DMS79 (cell line): ENCODE measurements at places on chromosomes 4 and X.

DNA sequence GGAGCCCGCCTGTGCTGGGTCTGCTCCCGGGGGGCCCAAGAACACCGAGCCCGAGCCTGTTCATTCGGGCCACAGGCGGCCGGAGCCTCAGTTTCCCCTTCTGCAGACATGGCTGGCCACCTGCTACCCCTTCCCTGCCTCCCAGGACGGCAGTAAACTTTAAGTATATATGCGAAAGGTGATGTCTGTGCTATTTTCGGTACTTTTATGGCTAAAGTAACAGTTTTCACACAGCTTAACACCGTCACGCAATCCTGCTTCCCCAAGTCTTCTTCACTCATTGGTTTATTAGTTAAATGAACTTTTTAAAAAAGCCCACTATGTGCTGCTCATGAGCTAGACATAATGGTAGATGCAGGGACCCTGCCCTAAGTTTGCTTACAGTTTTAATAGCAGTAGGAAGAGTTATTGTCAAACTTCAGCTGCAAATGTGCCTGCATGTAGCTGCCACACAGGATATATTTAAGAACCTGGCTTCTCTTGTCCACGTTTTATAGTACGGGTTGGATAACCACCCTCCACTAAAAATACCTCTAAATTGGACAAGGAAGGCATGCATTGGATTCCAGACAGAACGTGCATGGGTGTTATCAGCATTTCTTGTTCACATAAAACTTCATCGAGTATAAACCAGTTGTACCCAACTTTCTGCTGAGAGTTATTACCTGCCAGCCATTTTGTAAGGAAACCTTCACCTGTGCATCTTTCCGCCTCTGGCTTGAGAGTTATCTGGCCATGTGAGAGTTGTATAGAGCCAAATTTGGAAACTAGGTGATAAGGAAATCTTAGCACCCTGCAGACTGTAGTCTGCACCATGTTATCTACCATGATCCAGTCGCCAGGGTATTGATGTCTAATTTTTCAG is 741 bp downstream of the ANAPC4 start:
- DNase-seq: no peak

- no peak for DNase-seq
Measured at GRCh38 chrX:120023259-120023658, 54.2 kb downstream of the RHOXF2B start.

GRCh38 chr4:158484173-158484885 is 37.4 kb upstream of the RXFP1 start:
- no peak for DNase-seq

DNA sequence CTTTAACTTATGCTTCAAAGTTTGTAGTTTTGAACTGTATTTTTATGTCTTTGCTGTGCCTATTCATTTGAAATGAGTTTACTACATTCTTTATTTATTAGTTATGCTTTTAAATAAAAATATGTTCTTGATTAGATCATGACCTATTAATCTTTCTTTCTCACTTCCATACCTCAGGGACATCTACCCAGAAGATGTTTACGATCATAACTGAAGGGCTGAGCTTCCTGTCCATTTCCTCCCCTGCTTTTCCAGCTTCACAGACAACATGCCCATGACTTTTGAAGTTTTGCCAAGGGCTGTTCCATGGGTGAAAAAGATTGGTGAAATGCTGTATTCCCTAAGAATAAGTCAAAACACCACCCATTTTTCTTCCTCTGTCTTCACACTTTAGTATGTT is 99.7 kb upstream of the DDIT4L start:
- no peak for DNase-seq

- DNase-seq: no peak
Measured at GRCh38 chrX:29083823-29084222, 496.6 kb downstream of the IL1RAPL1 start.

- DNase-seq: no peak
Measured at GRCh38 chr4:6251365-6251764, 18.3 kb upstream of the WFS1 start.

DNA sequence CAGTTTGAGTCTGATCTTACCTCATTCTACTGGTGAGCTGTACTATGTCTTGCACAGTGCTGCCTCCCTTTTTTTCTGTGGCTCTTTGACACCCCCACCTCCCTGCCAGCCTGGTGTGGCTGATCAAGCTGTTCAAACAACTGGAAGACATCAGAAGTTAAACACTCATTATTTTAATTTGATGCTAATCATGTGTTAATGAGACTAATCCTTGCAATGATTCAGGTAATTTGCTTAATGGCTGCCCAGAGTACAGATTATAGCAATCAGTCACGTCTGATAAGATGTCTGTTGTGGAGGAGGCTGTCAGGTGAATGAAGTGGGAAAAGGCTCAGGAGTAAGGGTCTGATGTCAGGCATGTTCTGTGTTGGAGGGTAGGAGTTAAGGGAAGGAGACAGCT is 87.4 kb upstream of the GK2 start:
- DNase-seq: no peak

DNA sequence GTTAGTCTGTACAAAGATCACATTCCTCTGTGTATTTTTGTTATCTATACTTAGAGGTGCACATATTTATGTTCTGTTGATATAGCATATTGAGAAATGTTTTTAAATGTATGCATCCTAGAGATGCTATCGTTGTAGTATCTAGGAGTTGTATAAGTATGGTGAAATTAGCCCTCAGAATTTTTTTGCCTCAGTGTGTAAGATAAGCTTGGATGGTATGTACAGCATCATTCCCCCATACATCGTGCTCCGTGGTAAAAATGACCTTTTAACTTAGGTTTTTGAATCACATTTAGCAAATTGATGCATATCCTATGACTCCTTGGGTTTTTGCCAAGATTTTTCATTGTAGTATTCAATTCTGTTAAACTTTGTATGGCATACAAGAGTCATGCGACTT is 113.5 kb downstream of the RPA4 start:
- no peak for DNase-seq

DNA sequence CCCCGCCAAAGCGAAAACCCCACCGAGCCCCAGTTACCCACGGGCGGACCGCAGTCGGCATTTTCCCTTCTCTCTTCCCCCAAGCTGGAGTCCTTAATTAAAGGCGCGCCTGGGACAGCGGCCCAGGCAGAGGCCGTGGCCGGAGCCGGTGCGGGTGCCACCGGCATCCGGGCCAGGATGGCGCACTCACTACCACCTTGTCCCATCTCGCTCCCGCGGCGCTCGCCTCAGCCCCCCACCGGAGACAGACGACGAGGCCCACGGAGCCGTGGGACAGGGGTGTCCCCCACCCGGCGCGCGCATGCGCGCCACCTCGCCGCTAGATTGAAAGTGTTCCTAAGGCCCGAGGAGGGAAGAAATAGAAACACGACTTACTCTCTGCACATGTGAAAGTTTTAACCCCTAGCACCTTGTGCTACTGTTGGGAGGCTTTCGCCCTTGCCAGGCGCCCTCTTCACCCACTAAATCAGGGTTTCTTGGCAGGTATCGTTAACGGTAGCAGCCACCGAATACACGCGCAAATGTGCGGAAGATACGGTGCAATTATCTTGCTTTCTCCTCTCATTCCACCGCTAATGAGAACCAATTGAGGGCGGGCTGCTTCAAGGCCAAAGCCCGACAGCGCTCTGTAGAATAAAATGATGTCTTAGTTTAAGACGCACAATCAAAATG is 64.3 kb upstream of the CCDC160 start:
- no peak for DNase-seq

- DNase-seq: no peak
Measured at GRCh38 chr4:116374815-116375214, 710.6 kb downstream of the TRAM1L1 start.

GRCh38 chr4:129603241-129603931 is 507.4 kb downstream of the C4orf33 start:
- DNase-seq: no peak

DNA sequence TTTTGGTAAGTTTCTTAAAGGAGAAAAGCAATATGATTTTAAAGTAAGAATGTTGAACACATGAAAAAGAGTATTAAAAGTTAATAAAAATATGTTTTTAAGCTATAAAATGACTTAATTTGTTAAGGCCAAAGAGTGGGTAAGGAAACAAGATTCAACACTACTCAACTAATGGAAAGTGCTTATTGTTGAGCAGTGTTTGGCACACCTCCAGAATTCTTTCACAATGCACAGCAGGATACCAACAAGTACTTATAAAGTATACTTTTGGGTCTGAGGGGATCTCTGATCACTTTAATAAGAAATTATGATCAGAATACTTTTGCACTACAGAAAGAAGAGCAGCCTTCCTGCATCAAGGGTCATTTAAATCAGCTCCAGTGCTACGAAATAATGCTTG is 5.9 kb downstream of the LAMP2 start:
- no peak for DNase-seq

DNA sequence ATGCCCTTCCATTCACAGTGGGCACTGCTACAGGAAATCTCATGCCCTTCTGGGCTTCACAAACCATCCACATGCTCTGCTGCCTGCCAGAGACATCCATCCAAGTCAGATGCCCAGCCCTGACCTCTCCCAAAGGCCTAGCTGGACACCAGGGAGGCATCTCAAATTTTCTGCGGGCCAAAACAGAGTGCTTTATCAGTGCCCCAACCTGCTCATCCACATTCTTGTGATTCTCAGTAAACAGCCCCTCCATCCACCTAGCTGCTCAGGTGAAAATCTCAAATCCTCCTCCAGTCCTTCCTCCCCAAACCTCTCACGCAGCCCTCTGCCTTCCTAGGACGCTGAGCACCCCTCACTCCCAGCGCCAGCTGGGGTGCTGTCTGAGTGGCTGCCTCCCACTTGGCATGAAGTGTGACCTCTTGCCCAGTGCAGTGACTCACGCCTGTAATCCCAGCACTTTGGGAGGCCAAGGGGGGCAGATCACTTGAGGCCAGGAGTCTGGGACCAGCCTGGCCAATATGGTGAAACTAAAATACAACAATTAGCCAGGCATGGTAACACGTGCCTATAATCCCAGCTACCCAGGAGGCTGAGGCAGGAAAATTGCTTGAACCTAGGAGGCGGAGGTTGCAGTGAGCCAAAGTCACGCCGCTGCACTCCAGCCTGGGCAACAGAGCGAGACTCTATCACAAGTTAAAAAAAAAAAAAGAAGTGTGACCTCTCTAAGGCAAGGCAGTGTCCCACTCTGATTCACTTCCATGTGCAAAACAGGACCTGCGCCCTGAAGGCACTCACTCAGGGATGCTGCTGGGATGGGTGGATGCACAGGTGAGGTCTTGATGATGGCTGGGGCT is 1.7 kb upstream of the AFAP1 start:
- no peak for DNase-seq

DNA sequence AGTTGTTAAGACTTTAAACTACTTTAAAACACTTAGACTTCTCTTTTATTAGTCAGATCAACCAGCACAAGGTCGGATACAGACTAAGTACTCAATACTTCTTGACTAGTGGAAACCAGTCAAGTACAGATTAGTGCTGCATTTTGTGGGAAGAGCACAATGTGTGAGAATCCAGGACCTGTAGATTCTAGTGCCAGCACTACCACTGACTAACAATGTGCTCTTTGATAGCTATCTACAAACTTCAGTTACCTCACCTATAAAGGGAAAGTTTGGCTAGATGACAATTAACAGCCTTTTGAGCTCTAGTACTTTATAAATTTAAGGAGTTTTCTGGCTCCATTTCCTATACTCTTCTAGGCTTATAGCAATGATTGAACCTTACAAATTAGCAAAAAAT is 181.5 kb downstream of the SLC4A4 start:
- DNase-seq: no peak

- no peak for DNase-seq
Measured at GRCh38 chr4:38654273-38654672, 9.7 kb upstream of the KLF3 start.

- DNase-seq: no peak
Measured at GRCh38 chr4:123102897-123103471, 180.6 kb upstream of the NUDT6 start.

DNA sequence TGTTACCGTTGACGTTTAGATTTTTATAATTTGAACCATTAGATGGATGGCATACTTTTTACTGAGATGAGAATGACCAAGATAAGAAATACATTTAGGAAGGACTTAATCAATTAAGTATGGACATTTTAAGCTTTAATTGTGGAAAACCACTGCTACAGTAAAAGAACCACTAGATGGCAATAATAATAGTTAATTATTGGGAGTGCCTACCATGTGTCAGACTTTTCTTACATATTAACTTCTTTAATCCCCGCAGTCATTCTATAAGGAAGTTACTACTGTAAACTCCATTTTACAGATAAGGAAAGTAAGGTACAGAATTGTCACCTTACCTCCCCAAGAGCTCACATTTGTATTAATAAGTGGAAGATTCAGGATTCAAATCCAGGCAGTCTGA is 48.5 kb upstream of the MYOZ2 start:
- DNase-seq: no peak

DNA sequence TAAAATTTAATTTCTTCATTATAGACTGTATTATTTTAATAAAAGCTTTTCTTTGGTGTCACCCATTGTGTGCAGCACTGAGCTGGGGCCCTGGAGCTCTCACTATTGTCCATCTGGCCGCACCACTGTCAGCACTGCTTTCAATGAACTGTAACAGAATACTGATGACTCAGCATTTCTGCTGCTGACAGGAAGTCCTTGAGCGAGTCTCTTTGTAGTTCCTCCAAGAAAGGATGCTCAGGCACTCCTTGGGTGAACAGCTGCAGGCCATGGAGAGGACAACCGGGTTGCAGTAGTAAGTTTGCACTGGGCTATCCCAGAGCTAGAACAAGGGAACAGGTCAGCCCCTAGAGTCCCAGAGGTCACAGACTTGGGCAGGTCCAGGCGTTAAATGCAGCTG is 81.6 kb downstream of the SORBS2 start:
- DNase-seq: peak; percentile 13

DNA sequence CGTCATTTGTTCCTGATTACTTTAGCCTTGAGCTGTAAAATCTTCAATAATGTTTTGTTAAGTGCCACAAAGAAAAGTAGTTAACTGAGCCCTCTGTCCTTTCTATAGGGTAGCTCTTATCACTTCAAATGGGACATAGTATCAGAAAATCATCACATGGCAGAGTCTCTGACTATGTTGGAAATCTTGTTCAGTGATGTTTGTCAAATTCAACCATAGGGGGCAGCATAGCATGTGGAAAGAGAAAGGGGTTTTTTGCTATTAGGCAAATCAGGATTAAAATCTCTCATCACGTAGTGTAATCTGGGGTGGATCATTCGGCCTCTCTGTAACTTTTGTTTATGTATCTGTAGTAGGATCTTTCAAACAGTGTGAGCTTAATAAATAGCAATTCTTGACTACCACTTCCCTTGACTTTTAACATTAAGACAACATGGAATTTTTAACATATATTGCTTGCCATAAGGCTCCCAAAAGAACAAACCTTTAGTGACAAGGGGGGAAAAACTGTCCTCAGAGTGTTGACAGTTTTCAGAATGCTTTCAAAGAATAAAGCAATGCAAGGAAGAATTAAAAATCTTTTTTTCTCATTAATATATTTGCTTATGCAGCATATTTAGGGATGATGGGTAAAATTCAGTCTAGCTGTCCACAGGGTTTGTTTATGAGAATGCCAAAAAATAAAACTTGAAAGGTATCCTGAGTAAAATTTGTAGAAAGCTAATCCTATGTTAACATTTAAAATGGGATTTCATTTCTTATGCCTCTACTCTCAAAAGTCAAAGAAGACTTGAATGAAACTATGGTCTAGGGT is 127.2 kb downstream of the FBXW7 start:
- no peak for DNase-seq

- DNase-seq: no peak
Measured at GRCh38 chr4:14110407-14110806, 482.9 kb upstream of the BOD1L1 start.

- DNase-seq: no peak
Measured at GRCh38 chr4:53629296-53629695, 38.0 kb upstream of the LNX1 start.
